ENCODE measurements at places on chromosomes 11 and 22.

DNA sequence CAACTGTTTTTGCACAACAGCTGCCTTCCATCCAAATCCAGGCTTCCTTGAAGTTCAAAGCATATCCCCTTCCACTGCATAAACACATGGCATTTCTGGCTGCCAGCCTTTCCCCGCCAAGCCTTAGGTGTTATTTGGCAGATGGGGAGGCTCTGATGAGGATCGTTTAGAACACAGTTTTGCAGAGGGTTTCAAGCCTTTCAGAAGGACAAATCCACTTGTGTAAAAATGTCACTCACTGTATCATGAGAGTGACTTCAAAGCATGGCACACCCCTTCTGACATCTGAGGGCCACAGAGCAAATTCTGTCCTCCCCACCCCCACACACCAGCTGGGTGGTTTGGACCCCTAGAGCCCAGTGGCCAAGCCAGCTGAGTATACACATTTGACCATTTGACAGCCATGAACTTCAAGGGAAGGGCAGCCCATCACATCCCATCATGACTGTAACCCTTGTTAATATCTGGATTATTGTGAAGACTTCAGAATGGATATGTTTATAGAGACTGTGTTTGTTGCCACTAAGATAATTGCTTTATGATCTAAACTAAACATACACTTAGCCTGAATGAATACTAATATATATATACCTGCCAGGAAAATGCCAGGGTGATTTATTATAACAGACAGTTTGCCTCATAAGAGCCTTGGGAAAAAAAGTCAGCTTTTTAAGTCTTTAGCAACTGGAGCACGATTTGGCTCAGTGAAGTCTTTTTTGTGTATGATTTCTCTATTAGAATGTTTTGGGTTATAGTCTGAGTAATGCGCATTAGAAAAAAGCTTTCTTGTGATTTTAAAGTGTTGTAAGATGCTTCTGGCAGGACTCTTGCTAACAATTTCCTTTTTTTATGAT lies 31.9 kb downstream of the FBLN1 start:
- DNase-seq, result no peak

DNA sequence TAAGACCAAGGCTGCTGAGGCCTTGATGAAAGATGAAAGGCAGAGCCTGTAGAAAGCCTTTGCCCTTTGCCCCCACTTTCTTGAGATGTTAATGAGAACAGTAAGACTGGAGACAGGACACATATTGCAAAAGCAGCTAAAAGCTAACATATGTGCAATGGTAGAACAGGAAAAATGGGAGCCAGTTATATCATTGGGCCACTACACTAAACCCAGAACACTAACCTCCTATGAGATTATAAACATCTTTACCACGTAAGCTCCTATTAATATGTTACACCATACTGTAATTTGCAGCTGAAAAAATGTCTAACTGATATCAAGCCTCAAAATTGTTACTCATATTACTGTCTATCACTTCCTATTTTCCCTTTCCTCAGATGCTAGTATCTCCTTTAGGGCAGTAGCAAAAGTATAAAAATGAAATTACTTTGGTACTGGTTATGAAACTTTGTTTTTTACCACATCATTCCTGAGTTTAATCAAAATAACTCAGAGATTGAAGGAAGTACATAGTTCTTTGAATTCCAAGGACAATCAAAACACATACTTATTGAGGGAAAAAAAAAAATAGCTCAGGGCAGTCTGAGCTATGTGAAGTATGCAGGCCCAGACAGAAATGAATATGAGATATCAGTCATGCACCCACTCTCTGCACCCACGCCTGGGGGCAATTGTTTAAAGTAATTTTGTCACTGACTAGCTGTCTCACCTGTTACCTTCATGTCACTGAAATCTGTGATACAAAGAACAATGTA lies 9.1 kb downstream of the HPS5 start:
- DNase-seq, result no peak

DNA sequence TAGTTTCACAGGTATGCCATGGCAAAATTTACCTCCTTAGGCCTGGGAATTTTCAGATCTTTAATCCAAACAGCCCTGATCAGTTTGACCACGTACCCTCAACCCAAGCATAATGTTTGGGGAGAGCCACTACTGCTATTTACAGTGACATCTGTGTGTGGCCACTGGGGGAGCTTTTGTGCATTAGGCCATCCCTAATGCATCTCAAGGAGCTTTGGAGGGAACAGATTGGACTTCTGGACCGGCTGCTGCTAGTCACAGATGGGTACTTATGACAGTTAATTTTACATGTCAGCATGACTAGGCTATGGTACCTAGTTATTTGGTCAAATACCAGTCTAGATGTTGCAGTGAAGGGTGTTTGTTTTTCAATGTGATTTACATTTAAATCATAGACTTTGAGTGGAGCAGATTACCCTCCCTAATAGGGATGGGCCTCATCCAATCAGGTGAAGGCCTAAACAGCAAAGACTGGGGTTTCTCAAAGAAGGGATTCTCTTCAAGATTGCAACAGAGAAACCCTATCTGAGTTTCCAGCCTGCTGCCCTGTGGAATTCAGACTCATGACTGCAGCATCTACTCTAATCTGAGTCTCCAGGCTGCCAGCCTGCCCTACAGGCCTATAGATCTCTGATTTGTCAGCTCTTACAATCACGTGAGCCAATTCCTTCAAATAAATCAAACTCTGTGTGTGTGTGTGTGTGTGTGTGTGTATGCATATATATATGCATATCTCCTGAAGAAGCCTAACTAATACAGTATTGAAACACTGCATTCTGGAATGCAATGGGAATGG lies 38.0 kb upstream of the GALNT18 start:
- DNase-seq, result no peak

- DNase-seq, result no peak
Measured at GRCh38 chr11:61773356-61773755, 19.0 kb downstream of the TMEM258 start.

- no peak for DNase-seq
Measured at GRCh38 chr11:60921259-60921658, 3.0 kb upstream of the TMEM132A start.

GRCh38 chr11:58575377-58576020 lies at the start of gene LPXN:
LPXN (minus strand) TSS chr11:58575856; CDS start chr11:58575772, 84 bp downstream.
- no peak for DNase-seq

- DNase-seq, result no peak
Measured at GRCh38 chr22:37295213-37295886, 13.0 kb downstream of the CYTH4 start.

DNA sequence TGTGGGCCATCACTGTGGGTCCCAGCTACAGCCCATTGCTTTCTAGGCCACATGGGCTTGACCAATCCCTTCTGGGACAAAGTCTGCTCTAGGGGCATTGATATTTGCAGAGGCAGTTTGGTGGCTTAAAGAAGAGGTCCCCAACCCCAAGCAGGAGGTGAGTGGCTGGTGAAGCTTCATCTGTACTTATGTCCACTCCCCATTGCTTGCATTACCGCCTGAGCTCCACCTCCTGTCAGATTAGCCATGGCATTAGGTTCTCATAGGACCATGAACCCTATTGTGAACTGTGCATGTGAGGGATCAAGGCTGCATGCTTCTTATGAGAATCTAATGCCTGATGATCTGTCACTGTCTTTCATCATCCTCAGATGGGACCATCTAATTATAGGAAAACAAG lies 54.4 kb upstream of the CADM1 start:
- DNase-seq, result no peak

DNA sequence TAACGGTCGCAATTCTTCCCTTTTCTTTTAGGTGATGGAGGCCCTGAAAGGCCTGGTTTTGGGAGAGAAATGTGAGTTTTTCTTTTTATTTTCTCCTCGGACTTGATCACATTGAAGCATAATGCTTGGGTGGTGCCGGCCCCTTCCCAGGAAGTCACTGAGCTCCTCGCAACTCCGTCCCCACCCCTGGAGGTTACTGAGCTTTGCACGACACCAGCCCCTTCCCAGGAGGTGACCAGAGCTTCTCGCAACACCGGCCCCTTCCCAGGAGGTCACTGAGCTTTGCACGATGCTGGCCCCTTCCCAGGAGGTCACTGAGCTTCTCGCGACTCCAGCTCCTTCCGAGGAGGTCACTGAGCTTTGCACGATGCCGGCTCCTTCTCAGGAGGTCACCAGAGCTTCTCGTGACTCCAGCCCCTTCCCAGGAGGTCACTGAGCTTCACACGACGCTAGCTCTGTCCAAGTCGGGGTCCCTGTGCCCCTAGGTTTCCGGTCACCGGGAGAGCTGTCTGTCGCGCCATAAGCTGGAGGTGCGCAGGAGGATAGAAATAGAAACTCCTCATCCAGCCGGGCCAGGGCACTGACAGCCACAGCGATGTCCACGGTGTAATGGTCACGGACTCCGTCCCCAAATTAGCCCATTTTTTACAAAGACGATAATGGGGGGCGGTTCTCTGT lies 586.4 kb downstream of the BRD1 start:
- no peak for DNase-seq

- DNase-seq, result no peak
Measured at GRCh38 chr22:36291831-36292740, 39.2 kb downstream of the APOL1 start.

DNA sequence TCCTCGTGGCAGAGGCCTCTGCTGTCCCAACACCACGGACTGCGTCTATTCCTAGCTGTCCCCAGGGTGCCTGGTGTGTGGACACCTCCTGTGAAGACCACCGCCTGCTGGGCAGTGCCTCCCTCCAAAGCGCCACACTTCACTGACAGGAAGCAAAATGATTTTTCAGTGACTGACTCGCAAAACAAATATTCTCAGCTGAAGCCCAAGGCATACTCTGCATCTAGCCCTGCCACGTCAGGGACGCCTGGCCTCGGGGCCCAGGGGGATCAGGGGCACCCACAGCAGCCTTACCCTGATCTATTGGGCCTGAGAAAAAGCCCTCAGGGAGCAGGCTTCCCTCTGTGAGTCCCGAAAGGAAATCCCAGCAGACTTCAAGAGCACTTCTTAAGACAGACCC lies 2.2 kb downstream of the BRD1 start:
- no peak for DNase-seq
